ENCODE measurements at places on chromosomes 3 and 15.
A peak's percentile ranks its signal among the peaks of the same experiment; 100 is the strongest.

DNA sequence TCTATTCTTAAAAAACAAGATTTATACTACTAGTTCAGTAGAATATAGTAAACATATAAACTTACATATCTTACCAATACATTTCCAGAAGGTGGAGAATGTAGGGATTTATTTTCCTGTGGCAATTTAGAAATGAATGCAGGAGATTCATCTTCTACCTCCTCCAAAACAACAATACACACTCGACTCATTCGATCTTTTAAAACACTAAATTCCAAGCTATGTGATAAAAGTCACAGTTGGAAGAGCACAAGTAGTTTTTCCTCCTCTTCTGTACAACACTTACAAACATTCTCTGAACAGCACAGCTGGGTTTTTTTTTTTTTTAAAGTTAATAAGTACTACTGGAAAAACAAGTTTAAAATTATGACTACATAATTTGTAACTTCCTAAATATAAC, 1.4 kb downstream of the ANKRD28 start:
- no peak for DNase-seq

- DNase-seq: no peak
Observed at GRCh38 chr3:84536916-84537315, 421.9 kb upstream of the CADM2 start.

DNA sequence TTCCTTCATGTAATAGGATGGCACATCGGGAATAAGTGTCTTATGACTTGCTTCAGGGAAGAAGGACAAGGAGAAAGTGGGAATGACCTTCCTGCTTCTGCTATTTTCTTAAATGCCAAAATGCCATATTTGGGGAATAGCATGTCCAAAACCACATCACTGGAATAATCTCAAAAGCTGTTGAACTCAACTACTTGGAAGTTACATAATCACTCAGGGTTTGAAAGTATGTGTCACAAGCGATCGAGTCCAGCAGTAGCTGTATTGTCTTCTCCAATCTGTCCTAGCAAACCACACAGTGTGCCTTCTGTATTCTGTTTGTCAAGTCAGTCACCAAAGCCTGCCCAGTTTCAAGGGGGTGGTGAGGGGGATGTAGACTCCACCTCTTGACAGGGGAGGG, 58.3 kb upstream of the GADL1 start:
- no peak for DNase-seq

DNA sequence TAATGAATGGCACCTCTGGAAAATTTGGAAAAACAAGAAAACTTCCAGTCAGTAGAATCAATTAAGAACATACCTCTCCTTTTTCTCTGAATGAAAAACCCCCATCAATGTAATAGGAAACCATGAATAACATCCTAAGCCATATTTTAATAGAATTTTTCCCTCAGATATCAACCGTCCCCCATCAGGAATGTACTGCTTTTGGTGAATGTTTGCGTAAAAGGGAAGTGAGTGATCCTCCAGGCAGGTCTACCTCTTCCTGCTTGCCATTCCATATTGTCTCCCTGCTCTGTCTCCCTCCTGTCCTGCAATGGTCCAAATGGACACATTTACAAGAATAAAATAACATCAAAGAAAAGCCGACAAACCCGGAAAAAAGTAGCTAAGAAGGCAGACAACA, 30.8 kb downstream of the LAMP3 start:
- no peak for DNase-seq

- DNase-seq: no peak
Observed at GRCh38 chr3:111081008-111081545, 9.5 kb downstream of the NECTIN3 start.

DNA sequence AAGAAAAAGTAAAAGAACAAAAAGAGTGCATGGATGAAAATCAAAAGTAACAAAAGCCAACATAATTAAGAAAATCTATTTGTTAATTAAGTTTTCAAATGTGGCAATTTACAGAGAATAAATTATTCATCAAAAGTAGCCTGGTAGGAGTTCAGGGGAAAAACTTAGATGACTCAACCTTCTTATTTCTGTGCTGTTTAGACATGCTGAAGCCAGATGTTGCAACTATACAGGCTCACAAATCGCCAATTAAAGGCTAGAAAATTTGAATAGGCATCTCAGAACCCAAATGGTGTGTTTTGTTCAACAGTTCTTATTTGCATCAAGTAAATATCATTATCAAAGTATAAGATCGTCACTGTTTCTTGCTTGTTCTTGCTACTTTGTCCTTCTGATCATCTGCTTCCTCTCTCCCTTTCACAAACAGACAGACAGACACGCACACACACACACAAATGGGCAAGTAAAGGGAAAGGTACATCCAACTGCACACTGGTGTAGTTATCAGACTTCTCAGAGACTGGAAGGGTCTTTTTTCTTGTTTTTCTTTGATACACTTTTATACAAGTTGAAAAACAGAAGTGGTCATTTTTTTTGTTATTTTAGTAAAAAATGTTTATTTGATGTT, 572.2 kb downstream of the MECOM start:
- DNase-seq: no peak

GRCh38 chr15:40782609-40783227, 12.9 kb downstream of the C15orf62 start:
- peak; percentile 69 for DNase-seq

GRCh38 chr3:104768886-104769285, 597.8 kb upstream of the ALCAM start:
- no peak for DNase-seq

DNA sequence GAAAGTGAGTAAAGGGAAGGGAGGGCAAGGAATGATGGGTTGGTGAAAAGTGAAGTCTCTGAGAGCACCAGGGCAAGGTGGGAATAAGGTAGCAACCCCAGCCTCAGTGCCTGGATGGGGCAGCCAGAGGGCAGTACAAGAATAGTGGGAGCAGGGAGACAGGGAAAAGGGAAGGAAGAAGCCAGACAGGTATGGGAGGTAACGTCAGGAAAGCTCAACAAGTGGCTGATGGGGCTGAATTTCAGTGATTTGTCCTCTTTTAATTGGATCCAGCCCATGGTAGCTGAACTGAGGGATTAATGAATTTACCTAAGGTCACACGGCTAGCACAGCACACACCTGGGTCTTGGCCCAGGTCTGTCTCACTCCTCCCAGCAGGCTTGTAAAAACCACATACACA, 12.6 kb downstream of the RORA start:
- DNase-seq: no peak

GRCh38 chr3:121757087-121757811, 7.7 kb upstream of the GOLGB1 start:
- DNase-seq: no peak

DNA sequence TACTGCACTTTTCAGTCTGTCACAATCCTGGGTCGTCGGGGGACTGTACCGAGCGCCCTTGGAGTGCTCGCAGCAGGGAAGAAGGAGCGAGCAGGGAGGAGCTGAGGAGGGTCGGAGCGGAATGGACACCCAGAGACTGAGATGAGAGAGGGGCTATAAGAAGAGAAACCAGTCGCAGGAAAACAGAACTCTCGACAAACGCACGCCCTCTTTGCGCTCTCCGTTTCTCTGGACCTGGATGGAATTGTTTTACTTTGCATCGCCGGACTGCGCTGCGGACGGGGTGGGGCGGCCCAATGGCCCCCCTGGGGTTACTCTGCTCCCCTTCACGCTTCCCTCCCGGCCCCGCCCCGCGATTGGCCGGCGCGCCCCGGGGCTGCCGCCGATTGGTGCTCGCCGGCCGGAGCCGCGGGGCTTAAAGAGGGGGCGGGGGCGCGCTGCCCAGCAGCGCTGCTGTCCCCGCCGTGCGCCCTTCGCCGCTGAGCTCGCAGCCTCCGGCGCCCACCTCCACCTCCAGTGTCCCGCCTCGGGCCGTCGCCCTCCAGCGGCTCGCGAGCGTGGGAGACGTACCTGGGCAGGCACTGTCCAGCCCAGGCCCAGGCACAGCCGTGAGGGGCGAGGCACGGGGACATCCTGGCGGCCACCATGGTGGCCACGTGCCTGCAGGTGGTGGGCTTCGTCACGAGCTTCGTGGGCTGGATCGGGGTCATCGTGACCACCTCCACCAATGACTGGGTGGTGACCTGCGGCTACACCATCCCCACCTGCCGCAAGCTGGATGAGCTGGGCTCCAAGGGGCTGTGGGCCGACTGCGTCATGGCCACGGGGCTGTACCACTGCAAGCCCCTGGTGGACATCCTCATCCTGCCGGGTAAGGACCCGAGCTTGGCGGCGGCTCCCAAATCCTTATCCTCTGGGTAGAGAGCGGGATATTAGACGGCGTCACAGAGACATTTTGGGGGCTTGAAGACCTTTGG, at the start of gene CLDN11:
TSS of gene CLDN11 (plus strand) at position 447 of the 977 bp plus-strand sequence. CDS start at position 646, 199 bp downstream.
- DNase-seq: no peak

- DNase-seq: no peak
Observed at GRCh38 chr3:30475038-30475808, 131.2 kb upstream of the TGFBR2 start.

DNA sequence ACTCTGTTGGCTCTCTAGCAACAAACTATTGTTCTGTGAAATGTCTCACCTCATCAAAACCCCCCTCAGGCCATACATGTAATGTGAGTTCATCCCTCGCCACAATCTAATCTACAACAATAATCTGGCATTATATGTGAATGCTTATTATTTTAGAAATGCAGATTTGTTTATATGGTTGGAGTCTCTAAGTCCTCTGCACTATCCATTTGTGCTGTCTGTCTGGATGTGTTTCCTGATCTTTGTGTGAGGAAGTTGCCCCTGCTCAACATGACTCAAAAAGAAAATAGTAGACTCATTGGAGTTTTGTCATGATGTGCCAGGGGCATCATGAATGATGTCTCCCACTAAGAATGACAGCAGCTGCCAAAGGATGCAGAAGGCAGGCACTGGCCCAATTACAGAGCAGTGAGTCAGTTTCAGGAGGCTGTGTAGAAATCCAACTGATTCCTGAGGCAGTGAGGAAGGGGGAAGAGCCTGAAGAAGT, 161.6 kb upstream of the PDZRN3 start:
- no peak for DNase-seq

DNA sequence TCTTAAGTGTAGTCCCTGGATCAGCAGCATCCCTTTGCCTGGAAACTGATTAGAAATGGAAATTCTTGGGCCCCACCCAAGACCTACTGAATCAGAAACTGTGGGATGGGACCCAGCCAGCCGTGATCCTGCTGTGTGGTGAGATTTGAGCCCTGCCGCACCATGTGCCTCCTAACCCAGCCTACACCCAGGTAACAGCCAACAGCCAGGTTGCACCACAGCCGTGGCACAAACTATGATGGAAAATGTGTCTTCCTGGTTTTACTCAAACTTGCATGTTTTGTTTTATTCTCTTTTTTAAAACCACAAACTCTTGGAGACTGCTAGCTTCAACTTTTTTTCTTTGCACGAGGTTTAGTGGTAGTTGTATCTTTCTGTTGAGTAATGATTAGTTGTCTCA, 2.6 kb downstream of the LIMD1 start:
- peak; percentile 15 for DNase-seq

- DNase-seq: no peak
Observed at GRCh38 chr15:63277893-63278456, 570 bp downstream of the APH1B start.

GRCh38 chr3:16114429-16114828, 60.1 kb upstream of the GALNT15 start:
- DNase-seq: no peak

DNA sequence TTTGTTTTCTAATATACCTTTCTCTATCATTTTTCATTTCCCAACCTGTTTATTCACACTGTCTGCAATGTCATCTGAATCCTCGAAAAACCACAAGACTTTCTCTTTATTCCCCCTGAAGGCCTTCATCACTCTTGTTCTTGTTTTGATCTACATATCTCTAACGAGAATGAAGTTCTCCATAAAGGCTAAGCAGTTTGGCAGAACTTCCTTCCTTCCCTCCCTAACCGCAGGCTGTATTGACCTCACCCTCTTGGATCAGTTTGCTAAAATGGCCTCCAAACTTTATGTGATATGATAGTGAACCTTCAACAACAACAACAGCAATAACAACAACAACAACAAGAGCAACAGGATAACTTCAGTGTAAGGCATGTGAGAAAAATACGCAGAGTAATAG, 392.8 kb downstream of the TIGIT start:
- DNase-seq: no peak

DNA sequence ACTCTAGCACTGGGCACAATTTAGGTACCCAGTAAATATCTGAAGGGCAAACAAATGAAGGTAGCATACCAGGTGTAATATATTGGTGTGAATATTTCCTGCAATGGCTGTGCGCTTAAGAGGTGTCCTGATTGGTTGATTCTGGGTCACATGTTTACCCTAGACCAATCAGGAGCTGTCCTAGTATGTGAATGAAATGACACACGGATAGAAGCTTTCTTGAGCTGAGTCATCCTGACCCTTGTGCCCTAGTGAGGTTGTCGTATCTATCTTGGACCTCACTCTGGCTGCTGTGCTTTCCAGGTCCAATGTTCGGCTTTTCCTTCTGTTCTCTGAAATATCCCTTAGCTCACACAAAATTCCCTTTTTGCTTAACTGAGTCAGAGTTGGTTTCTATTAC, 58.1 kb upstream of the FOXP1 start:
- no peak for DNase-seq

DNA sequence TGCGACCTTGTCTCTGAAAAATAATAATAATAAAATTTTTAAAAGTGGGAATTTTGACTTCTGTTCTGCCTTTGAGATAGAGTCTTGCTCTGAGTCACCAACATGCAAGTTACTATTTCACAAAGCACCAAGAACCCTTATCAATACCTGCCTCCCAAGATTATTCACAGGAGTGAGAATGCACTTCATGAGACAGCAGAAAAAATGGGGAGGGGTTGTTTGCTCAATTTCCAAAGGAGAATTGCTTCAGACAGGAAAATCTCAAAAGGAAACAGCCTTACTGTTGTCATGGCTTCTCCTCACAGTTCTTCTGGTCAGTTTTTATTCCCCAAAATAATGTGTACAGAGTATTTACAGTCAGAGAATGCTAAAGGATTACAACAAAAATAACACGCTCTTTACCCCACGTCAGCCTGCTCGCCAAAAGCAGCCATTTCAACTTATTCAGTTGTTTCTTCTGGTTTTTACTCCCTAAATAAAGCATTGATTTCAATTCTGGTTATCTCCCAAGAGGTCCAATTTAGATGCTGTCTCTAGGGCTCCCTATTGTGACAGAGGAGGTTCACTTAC, 89.0 kb downstream of the PPCDC start:
- DNase-seq: no peak

DNA sequence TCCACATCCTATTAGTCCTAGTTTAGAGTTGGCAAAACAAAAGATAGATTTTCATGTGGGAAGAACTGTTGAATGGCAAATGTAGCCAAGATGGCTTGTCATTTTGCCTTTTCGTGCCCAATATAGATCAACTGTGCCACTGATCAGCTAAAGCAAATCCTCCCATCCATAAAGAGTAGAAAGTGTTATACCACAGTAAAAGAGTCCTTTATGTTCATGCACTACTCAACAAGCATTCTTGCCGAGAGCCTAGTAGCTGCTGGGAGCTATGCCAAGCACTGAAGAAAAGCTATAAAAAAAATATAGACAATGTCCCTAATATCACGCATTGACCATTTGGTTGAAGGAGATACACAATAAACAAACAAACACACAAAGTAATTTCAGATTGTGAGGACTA, 225.2 kb downstream of the KCNMB2 start:
- no peak for DNase-seq
